Epithelial cell of alveolus of lung (primary cell): ENCODE measurements at places on chromosomes 4 and X. TPM values are rescaled to one million over a fixed set of nuclear protein-coding genes. Genes with fewer than 3 reads are reported as not detected.

Gene CLTRN
- 0.32 and 0.78 TPM in 2 replicates for total RNA-seq

Gene CCKAR
- total RNA-seq = not detected in 2 replicates

Gene TKTL2
- total RNA-seq = not detected in 2 replicates

Gene SSR4
- 302 and 438 TPM in 2 replicates for total RNA-seq

Gene NXF2B
- not detected in 2 replicates for total RNA-seq

Gene APOO
- total RNA-seq = 7.9 and 15.5 TPM in 2 replicates

Gene RPGR
- total RNA-seq = 3.9 and 7.8 TPM in 2 replicates

Gene DGAT2L6
- not detected in 2 replicates for total RNA-seq

Gene MAGEA1
- not detected in 2 replicates for total RNA-seq

Gene CACNA1F
- total RNA-seq = not detected in 2 replicates
